Stimulated activated CD8-positive, alpha-beta memory T cell treated with anti-CD3 and anti-CD28 coated beads, Interleukin-4, amount 100 ng/mL, for 1 hour (primary cell): ENCODE measurements at places on chromosomes 16 and 17.

GRCh38 chr17:79609673-79610645, 892 bp downstream of the RBFOX3 start:
- DNase-seq, result no peak

DNA sequence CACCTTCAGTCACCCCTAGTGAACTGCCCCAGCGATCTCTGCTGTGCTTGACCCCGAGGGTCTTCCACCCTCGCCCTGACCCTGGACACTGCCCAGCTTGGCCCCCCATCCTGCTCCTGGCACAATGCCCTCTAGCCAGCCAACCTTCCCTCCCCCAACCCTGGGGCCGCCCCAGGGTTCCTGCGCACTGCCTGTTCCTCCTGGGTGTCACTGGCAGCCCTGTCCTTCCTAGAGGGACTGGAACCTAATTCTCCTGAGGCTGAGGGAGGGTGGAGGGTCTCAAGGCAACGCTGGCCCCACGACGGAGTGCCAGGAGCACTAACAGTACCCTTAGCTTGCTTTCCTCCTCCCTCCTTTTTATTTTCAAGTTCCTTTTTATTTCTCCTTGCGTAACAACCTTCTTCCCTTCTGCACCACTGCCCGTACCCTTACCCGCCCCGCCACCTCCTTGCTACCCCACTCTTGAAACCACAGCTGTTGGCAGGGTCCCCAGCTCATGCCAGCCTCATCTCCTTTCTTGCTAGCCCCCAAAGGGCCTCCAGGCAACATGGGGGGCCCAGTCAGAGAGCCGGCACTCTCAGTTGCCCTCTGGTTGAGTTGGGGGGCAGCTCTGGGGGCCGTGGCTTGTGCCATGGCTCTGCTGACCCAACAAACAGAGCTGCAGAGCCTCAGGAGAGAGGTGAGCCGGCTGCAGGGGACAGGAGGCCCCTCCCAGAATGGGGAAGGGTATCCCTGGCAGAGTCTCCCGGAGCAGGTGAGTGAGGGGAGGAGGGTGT, at the start of gene TNFSF13:
TSS of gene TNFSF13 (plus strand) at position 207 of the 776 bp plus-strand sequence. CDS start at position 497, 290 bp downstream.
- DNase-seq, result no peak

GRCh38 chr17:56298846-56299245, 145.6 kb downstream of the ANKFN1 start:
- no peak for DNase-seq

- no peak for DNase-seq
These were observed 4.4 kb downstream of the CD300E start for GRCh38 chr17:74619077-74619673.

DNA sequence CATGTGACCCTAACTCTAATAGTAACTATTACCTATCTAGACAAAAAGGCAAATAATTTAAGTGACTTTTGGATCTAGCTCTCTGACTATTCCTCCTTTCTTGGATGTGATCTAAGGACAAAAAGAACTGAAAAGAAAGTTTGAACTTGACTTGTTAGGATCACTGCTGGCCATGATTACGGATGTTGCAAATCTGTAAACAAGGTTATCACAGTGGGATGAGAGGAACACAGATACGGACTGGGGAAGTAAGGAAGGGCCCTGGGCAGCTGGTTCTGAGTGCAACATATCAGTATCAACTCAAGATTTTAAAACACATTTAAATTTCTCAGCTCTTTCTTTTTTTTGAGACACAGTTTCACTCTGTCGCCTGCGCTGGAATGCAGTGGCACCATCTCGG, 78.7 kb downstream of the MRM3 start:
- DNase-seq, result no peak

DNA sequence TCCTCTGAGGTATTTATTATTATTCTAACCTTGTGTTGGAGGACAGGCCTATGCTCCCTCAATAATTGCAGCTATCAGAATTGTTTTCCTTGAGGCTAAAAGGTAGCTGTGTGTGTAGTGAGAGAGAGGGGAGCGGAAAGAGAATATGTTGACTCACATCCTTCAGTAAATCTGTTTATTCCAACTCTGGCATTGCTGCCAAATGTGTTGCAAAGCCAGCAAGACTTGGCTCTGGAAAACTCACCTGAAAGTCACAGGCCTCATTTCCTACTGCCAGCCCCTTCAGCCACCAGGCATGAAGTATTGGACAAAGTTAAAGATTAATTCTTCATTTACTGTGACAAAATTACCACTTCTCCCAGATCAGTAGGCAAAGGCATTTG, 9.6 kb downstream of the CA10 start:
- DNase-seq, result no peak

- DNase-seq, result no peak
These were observed 208.5 kb downstream of the STX8 start for GRCh38 chr17:9367156-9367555.

GRCh38 chr17:41537614-41537954, 9.5 kb upstream of the KRT19 start:
- DNase-seq, result no peak

GRCh38 chr17:9361188-9361955, 214.2 kb downstream of the STX8 start:
- DNase-seq, result no peak
